ENCODE measurements at places on chromosomes 5 and 9.

DNA sequence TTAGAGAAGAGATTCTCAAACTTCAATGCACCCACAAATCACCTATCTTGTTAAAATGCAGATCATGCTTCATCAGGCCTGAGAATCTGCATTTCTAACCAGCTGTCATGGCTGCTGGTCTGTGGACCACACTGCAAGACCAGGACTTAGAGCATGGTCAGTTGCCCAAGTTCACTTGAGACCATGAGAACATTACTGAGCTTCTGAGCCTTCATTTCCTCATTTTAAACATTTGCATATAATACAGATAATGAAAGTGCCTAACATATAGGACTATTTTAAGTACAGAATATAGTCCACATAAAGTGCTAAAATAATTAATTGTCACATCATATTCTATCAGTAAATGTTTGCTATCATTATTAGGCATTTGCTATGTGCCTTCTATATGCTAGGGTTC is 260.8 kb upstream of the TNC start:
- DNase-seq = no peak

DNA sequence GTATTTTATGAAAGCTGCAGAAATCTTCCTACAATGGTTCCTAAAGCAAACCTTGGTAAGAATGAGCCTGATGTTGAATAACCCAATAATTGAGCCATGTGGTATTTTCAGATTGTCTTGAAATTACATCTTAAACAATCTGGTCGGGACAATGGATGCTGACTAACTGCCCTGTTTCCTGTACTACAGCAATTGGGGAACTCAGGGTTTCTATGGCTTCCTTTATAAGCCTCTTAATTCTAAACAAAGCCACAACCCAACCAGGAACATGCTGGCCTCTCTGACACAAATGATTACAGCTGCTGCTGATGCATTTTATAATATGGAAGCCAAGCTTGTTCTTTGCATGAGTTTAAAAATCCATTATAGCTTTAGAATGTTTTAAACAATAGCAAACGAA is 30.2 kb downstream of the PTPN3 start:
- DNase-seq = no peak

- DNase-seq = no peak
Observed at GRCh38 chr9:73146111-73146815, 5.4 kb upstream of the ANXA1 start.

- DNase-seq = no peak
Observed at GRCh38 chr5:78888580-78889368, 96.3 kb downstream of the ARSB start.

DNA sequence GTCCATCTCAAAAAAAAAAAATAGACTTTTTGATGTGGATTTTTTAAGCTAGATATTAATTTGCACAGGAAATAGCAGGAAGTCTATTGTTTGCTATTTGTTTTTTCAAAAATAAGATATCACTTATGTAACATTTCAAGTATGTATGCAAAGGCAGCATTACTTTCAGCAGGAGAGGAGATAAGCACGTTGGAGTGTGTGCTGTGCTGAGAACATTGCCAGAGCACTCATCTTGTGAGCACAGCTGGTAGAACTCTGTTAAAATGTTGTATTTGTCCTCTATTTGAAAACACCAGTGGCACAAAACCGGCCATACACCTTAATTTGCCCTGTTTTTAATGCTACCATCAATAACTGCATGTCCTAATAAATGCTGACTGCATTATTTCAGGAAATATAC is 1061.9 kb upstream of the CDH18 start:
- no peak for DNase-seq

DNA sequence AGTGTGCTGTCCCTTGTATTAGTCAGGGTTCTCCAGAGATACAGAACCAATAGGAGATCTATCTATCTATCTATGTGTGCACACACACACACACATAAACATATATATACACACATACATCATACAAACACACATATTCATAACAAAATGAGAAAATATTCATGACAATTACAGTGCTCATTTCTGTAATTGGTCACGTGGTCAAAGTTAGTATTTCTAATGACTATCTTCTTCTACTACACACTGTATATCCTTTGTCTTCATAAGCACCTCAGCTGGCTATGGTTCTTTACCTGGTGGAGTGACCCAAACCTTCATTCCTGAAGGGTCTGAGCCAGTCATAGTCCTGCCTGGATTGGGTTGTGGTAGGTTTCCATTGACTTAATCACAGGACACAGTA is 17.7 kb upstream of the BTF3 start:
- no peak for DNase-seq

DNA sequence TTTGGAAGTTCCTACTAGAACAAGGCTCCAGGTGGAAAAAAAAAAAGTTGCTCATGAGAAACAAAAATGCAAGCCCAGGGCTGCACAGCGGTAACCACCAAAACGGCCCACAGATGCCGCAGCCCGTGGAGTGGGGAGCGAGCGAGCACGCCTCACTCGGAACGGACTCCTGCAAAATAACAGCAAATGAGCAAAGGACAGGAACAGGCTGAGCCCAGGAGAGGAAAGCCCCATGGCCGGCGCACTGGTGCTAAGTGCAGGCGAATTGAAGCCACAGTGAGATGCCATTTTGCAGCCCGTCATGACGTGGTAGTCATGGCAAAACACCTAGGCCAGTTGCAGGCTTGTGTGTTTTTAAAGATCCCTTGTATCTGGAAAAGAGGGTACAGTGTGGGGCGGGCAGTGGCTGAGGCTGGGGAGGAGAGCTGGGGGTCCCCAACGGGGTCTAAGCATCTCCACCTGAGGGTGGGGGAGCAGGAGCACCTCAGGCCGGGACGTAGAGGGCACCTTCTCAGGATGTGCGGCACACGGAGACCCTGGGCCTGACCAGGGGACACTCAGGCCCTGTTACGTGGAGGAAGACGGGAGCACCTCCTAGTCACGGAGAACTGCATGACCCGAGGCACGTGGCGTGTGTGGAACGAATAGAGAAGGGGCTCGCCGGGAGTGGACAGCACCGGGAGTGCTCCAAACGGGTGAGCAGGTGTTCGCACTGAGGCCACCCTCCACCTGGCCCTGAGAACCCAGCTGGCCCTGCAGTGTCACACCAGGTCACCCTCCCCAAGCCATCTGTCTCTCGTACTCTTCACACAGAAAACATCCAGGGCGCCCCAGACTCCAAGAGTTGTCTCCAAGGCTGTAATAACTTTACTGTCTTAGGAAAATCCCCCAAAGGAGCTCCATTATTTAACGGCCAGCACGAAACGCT is 10.7 kb downstream of the GRM6 start:
- no peak for DNase-seq

DNA sequence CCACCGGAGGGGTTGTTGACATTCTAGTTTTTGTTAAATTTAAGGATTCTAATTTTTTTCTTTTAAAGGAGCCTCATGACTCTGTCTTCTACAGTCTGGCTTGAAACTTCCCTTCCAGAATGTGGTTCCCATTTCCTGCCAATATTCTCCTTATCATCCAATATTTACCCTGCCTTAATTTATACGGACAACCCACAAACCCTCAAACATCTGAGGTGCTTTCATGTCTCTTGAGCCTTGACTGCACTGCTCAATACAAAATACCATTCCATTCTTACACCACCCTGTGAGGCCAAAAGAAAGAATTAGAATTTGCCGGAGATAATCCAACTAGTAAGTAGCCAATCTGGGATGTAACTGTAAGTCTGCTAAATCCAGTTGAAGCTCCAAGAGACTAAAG is 346.5 kb downstream of the SPOCK1 start:
- no peak for DNase-seq

- no peak for DNase-seq
Observed at GRCh38 chr5:172852490-172853354, 18.7 kb downstream of the ERGIC1 start.

Data from stimulated activated CD8-positive, alpha-beta memory T cell treated with anti-CD3 and anti-CD28 coated beads, Interleukin-4, amount 100 ng/mL, for 24 hours (primary cell).